Urothelium cell line (cell line): ENCODE measurements at places on chromosomes 2 and 18.
A peak's percentile ranks its signal among the peaks of the same experiment; 100 is the strongest.

GRCh38 chr2:105869341-105869740, 124.6 kb downstream of the NCK2 start:
- DNase-seq = no peak

GRCh38 chr2:223936862-223937326, 8.2 kb downstream of the WDFY1 start:
- no peak for DNase-seq

- peak; percentile 44 for DNase-seq
Measured at GRCh38 chr2:1886405-1886992, 142.2 kb upstream of the PXDN start.

GRCh38 chr2:134411279-134411827, 157.5 kb downstream of the MGAT5 start:
- no peak for DNase-seq

DNA sequence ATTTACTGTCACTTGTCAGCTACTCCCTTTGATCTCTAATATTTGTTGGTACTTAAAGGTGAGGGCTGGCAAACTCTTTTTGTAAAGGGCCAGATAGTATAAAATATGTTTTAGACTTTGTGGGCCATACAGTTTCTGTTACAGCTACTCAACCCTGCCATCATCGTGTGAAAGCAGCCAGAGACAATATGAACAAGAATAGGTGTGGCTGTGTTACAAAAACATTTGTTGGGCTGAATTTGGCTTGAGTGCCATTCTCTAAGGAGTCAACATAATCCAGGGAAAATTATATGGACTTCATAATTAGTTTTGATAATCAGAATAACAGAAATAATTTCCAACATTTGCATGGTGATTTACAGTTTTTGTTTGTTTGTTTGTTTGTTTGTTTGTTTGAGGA, 190.6 kb downstream of the LTBP1 start:
- DNase-seq = no peak

DNA sequence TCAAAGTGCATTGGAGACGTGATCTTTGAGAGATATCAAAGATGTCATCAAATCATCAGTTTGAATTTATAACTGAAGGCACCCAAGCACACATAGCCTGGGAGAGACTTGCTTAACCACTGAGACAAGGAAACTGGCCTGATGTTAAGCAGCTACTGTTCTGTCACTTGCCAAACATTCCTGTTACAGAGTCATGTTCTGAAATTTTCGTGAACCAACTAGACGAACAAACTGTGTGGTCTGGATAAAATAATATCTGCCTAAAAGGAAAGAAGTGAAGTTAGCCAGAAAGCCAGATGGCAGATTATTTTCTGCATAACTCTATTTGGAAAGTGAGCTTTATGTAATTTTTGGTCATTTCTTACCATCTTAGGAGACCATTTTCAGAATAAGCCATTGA, 51.4 kb downstream of the SPATS2L start:
- DNase-seq = no peak

- DNase-seq = no peak
Measured at GRCh38 chr2:130966775-130967490, 126.3 kb downstream of the FAM168B start.

GRCh38 chr2:54382601-54383000, 73.5 kb upstream of the SPTBN1 start:
- DNase-seq = no peak

- DNase-seq = no peak
Measured at GRCh38 chr18:47935321-47936055, 5.0 kb upstream of the SMAD2 start.

GRCh38 chr2:206273905-206274304, 558 bp upstream of the ZDBF2 start:
- DNase-seq = no peak
